ENCODE measurements at places on chromosomes 3 and 15. TPM values are rescaled to one million over a fixed set of nuclear protein-coding genes. Genes with fewer than 3 reads are reported as not detected.

SPINT1 gene
- total RNA-seq = 1.0 TPM

DNA sequence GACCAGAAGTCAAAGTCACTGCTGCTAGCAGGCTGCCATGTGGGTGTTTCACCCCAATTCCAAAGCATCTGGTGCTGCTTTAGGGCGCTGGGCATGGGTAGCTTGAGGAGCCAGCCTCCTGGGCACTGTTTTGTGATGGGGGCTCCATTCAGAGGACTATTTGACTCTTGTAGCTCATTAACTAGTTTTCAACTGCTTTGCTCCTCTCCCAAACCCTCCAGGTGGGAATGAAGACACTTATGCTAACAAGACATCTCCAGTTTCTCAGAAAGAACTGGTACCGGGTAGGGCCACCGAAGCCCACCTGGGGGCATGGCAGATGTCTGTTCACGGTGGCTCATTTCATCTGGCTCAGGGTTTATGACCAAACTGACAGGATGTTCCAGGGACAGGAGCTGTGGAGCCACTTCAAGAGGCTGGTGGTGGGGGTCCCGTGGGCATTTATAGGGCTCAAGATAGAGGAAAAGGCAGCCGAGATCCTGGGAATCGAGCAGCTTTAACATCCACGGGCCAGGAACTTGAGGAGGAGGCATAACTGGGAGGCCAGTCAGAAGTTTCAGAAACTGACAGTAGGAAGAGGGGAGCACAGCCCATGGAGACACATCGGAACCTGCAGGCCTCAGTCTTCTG is 17.7 kb downstream of the AMOTL2 start:
- no peak for DNase-seq

GRCh38 chr3:63727233-63727632 is 74.8 kb downstream of the SNTN start:
- no peak for DNase-seq

SLC28A2 gene
- total RNA-seq = not detected

GRCh38 chr15:80873366-80873952 is 94.3 kb downstream of the CEMIP start:
- no peak for DNase-seq

C3orf85 gene
- total RNA-seq = not detected

GRCh38 chr3:70861855-70862254 is 549.4 kb upstream of the MDFIC2 start:
- DNase-seq = no peak

- no peak for DNase-seq
These were observed 297.3 kb upstream of the LMCD1 start for GRCh38 chr3:8204331-8204730.

- DNase-seq = no peak
These were observed 68.0 kb downstream of the MRPL46 start for GRCh38 chr15:88399021-88399685.

GRCh38 chr3:152128356-152128755 is 140.4 kb upstream of the MBNL1 start:
- DNase-seq = no peak

GRCh38 chr15:101841656-101842055 is 29.7 kb downstream of the OR4F15 start:
- no peak for DNase-seq

CKMT1A gene
- not detected for total RNA-seq

DNA sequence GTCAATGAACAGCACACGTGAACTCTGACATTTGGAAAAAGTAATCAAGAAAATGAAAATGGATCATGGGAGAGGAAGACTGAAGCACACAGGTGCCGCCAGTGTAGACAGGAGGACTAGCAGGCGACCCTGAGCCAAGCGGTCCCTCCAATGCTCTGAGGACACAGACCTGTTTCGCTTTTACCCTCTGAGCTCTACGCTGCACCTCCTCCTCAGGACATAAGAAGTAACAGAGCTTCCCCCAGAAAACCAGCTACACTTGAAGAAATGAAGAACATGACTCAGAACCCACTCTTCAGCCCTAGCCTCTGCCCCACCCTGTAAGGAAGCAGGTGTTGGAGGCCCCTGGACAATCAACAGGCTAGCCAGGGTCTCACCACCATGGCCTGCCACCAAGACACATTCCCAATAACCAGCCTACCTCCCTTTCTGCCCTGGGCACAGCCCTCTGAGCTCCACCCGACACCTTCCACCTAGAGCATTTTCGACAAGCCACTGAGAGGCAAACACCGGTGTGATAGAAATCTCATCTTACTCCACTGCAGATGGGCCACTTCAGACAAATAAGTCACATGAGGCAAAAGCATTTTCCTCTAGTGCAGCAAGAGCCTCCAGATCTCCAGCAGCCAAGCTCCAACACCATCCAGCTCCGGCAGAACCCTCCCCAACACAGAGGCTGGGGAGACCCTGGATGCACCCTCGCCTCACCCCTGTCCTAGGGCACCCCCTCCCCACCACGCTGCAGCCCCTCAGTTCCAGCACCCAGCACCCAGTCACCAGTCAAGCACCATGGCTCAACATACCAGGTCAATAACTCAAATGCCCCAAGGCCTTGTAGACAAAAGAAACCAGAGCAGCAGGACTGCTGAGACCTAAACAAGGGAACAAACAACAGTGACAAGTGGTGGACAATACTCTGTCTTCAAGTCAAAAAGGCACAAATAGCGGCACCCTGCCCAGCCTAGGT is 11.4 kb downstream of the FAM174B start:
- DNase-seq = no peak

NDUFAF3 gene
- total RNA-seq = 52.7 TPM

DNA sequence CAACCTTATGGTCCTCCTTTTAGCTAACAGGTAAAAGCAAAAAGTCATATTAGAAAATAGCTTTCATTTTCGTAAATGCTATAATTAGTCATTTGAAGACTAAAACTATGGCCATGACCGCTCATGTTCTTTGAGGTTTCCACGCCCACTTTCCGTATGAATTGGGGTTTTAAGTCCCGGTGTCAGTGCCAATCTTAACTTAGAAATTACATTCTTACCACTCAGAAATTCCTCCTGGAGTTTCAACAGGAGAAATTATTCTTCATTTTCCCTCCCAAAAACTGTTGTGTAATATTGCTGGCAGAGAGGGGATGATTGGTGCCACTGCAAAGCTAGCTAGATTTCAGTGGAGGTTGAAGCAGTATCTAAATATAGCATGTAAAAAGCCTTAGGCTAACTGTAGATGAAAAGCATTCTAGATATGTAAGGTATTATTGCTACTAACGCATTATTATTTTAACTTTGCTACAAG is 71.0 kb upstream of the MDFIC2 start:
- no peak for DNase-seq

- no peak for DNase-seq
These were observed 280.1 kb downstream of the EPHB1 start for GRCh38 chr3:135075157-135075556.

ILDR1 gene
- not detected for total RNA-seq

DNA sequence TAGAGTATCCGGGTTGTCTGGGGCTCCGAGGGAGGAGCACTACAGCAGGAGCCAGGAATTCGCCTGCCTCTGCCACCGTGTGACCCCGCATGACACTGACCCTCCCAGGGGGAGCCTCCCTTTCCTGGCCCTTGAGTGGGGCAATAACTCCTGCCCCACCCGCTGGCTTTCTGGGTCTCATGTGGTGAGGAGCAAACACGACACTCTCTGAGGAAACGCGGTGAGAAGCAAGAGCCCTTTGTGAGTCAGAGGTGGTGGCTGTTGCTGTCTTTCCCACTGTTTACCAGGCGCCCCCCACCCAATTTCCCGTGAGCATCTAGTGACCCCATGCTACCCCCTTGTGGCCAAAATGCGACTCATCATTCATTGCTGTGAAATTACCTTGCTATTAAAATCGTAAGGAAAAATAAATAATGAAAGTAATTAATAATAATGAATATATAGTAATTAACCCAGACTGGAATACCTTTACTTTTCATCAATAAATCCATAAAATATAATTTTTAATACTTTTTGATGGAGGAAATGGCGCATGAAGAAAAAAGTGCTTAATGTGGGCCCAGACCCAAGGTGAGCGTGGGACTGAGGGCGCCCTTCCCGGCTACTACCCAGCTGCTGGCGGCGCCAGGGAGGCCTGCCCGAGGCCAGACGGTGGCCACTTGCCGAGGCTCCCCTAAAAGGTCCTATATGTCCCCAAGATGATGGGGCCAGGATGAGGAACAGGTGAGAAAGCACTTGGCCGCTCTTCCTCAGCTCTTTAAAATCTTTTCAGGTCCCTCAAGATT is 29.3 kb downstream of the CCNL1 start:
- peak; percentile 74 for DNase-seq

- DNase-seq = no peak
These were observed 75.0 kb upstream of the CNTN6 start for GRCh38 chr3:1017870-1018269.

DNA sequence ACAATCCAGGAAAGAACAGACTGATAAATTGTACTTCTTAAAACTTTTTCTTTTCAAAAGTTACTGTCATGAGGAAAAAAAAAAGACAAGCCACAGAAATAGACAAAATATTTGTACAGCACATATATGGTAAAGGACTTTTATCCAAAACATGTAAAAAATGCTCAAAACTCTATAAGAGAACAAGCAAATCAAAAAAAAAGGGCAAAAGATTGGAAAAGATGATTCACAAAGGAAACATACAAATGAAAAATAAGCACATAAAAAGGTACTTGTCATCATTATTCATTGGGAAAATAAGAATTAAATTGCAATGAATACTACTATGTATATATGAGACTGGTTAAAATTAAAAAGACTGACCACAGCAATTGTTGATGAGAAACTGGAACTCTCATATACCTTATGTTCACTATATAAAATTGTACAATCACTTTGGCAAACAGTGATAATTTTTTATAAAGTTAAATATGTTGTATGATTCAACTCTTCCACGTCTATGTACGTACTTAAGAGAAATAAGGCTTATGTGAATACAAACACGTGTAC is 39.7 kb downstream of the DIPK2A start:
- DNase-seq = no peak

Data from CD4-positive, alpha-beta T cell (primary cell).